ENCODE measurements at places on chromosomes 16 and 17. TPM values are rescaled to one million over a fixed set of nuclear protein-coding genes. Genes with fewer than 3 reads are reported as not detected.
A peak's percentile ranks its signal among the peaks of the same experiment; 100 is the strongest.

The IGF2BP1 gene
- 9.4 TPM for total RNA-seq

The NPIPA7 gene
- 2.7 TPM for total RNA-seq

The SSTR5 gene
- not detected for total RNA-seq

The CD79B gene
- 3.8 TPM for total RNA-seq

The STAT5A gene
- 12.8 TPM for total RNA-seq

The ZFP1 gene
- total RNA-seq: 16.5 TPM

The RNF43 gene
- total RNA-seq: 0.04 TPM

- DNase-seq: no peak
- peaks cover 41% of the 10 kb centered on the region for H3K36me3 ChIP-seq
- H3K4me3 ChIP-seq: no peak overlapping the region
- no peak overlapping the region for H3K27ac ChIP-seq
Measured at GRCh38 chr17:19935169-19935568, 42.5 kb downstream of the AKAP10 start.

DNA sequence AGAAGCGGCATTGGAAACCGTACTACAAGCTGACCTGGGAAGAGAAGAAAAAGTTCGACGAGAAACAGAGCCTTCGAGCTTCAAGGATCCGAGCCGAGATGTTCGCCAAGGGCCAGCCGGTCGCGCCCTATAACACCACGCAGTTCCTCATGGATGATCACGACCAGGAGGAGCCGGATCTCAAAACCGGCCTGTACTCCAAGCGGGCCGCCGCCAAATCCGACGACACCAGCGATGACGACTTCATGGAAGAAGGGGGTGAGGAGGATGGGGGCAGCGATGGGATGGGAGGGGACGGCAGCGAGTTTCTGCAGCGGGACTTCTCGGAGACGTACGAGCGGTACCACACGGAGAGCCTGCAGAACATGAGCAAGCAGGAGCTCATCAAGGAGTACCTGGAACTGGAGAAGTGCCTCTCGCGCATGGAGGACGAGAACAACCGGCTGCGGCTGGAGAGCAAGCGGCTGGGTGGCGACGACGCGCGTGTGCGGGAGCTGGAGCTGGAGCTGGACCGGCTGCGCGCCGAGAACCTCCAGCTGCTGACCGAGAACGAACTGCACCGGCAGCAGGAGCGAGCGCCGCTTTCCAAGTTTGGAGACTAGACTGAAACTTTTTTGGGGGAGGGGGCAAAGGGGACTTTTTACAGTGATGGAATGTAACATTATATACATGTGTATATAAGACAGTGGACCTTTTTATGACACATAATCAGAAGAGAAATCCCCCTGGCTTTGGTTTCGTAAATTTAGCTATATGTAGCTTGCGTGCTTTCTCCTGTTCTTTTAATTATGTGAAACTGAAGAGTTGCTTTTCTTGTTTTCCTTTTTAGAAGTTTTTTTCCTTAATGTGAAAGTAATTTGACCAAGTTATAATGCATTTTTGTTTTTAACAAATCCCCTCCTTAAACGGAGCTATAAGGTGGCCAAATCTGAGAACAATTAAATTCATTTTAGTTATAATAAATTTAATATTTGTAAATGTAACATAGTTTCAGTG is 1.7 kb downstream of the HEXIM1 start:
- H3K4me3 ChIP-seq: peak overlapping the region; percentile 90
- peak overlapping the region; percentile 97 for H3K27ac ChIP-seq
- peaks cover 29% of the 10 kb centered on the region for H3K4me1 ChIP-seq
- no peaks in the 10 kb centered on the region for H3K27me3 ChIP-seq

GRCh38 chr17:13562271-13562800 is 39.4 kb downstream of the HS3ST3A1 start:
- no peaks in the 10 kb centered on the region for H3K36me3 ChIP-seq
- no peak overlapping the region for H3K4me3 ChIP-seq
- H3K27me3 ChIP-seq: no peaks in the 10 kb centered on the region

GRCh38 chr16:85523602-85524364 is 89.3 kb upstream of the GSE1 start:
- no peak overlapping the region for H3K4me3 ChIP-seq
- DNase-seq: no peak
- H3K4me1 ChIP-seq: peaks cover 63% of the 10 kb centered on the region
- H3K27me3 ChIP-seq: no peaks in the 10 kb centered on the region

DNA sequence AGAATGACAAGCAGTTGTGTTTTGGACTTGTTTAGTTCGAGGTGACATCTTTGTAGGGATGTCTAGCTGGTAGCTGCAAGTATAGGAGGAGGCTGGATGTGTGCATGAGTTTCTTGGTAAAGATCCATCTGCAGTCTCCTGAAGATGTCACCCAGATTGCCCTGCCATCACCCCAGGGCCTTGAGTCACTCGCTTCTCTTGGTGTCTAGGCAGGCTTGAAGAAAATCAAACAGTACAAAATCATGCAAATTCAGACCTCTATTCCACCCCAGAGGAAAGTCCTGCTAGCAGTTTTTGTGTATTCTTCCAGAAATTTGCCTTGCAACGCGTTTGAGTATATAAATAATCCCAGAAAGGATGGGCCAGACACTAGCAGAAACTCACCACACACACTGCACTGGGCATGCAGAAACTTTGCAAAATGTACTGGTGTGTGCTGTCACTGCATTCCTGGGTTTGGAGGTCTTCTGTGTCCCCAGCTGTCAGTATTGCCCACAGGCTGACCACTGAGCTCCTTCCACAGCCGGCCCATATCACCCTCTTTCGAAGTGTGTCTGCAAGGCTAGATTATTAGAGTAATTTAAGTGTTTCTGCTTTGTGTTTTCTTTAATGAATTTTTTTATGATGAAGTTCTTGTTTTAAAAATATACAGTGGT is 51.5 kb downstream of the TENT4B start:
- no peak overlapping the region for H3K4me3 ChIP-seq
- no peaks in the 10 kb centered on the region for H3K27me3 ChIP-seq
- H3K27ac ChIP-seq: no peak overlapping the region

- peak overlapping the region; percentile 86 for H3K27ac ChIP-seq
- peaks cover 10% of the 10 kb centered on the region for H3K36me3 ChIP-seq
- no peak overlapping the region for H3K4me3 ChIP-seq
- DNase-seq: peak; percentile 82
- peaks cover 83% of the 10 kb centered on the region for H3K4me1 ChIP-seq
- H3K27me3 ChIP-seq: no peaks in the 10 kb centered on the region
Measured at GRCh38 chr16:70433458-70434103, 5.3 kb downstream of the ST3GAL2 start.

DNA sequence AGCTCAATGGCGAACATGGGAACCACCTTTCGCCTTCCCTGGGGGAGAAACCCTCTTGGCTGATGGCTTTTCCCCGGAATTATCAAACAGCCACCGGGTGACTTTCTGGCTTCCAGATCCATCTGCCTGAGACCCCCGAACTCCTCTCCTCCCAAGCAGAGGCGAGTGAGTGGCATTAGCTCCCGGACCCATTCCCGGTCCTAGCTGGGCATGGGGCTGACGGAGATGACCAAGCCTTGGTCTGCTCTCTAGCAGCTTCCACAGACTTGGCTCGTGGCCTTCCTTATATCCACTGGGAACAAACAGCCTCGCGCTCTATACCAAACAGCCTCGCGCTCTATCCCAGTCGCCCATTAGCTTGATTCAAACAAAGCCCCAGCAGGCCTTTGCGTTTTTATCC is 62.4 kb downstream of the CCDC182 start:
- H3K36me3 ChIP-seq: no peaks in the 10 kb centered on the region
- H3K4me3 ChIP-seq: no peak overlapping the region
- DNase-seq: no peak

GRCh38 chr17:78300962-78301820 is 58.7 kb downstream of the SOCS3 start:
- no peak overlapping the region for H3K4me3 ChIP-seq
- H3K27me3 ChIP-seq: no peaks in the 10 kb centered on the region
- H3K4me1 ChIP-seq: peaks cover 22% of the 10 kb centered on the region
- DNase-seq: no peak
- no peak overlapping the region for H3K27ac ChIP-seq

GRCh38 chr16:77963185-77964044 is 58.9 kb upstream of the CLEC3A start:
- peaks cover 8% of the 10 kb centered on the region for H3K27me3 ChIP-seq
- H3K36me3 ChIP-seq: no peaks in the 10 kb centered on the region
- H3K27ac ChIP-seq: no peak overlapping the region
- H3K4me3 ChIP-seq: no peak overlapping the region
- H3K4me1 ChIP-seq: peaks cover 6% of the 10 kb centered on the region
- peak; percentile 31 for DNase-seq

DNA sequence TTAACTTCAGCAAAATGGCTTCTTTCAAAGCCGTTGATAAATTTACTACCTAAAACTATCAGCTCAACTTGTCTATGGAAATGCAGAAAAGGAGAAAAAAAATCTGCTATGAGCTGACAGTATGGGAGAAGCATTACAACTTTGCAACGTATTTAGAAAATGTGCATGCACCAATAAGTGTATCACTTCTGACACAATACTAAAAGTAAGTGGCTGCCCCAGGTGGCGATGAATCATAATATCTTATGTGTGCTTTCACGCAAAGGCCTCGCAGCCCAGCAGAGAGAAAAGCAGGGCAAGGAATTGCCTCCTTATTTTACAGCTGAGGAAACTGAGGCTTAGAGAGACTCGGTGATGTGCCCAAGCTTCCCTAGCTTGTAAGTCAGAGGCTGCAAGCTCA is 101.8 kb downstream of the SALL1 start:
- no peaks in the 10 kb centered on the region for H3K4me1 ChIP-seq
- H3K36me3 ChIP-seq: no peaks in the 10 kb centered on the region
- no peak for DNase-seq
- H3K4me3 ChIP-seq: no peak overlapping the region

- H3K4me1 ChIP-seq: no peaks in the 10 kb centered on the region
- H3K27ac ChIP-seq: no peak overlapping the region
- no peak for DNase-seq
Measured at GRCh38 chr17:30224419-30224960, 11.0 kb downstream of the SLC6A4 start.

DNA sequence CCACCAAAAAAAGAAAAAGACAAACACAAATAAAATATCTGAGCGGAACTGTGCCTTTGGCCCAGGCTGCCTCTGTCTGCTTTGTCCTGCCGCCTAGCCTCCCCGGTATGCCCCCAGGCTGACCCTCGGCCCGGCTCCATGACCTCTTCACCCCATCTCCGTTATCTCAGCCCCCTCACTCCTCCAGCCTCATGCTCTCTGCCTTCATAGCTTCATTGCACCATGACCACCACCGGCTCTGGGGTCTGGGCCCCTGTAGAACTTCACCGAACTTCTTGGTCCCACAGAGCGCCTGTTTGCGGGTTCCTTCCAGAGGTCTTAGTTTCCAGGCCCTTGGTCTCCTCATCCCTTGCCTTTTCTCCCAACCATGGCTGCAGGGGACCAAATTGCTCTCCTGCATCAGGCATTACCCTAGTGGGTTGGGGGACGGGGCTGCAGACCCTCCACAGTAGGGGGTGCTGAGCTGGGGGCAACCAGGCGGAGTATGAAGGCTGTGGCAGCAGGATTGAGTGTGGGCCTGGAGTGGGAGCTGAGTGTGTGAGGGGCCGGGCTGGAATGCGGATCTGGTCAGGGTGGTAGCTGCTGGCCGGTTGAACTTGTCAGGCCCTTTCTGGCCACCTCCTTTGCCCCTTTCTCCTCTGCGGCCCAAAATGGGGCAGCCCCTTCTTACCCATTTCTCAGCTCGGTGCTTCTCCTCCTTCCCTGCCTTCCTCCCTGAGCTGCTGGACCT is 6.9 kb downstream of the HIRIP3 start:
- H3K4me1 ChIP-seq: no peaks in the 10 kb centered on the region
- no peak for DNase-seq
- no peak overlapping the region for H3K4me3 ChIP-seq
- H3K36me3 ChIP-seq: peaks cover 98% of the 10 kb centered on the region
- H3K27me3 ChIP-seq: no peaks in the 10 kb centered on the region

GRCh38 chr17:70072546-70073309 is 2.3 kb upstream of the KCNJ16 start:
- H3K4me1 ChIP-seq: no peaks in the 10 kb centered on the region
- H3K4me3 ChIP-seq: no peak overlapping the region
- no peak overlapping the region for H3K27ac ChIP-seq
- no peaks in the 10 kb centered on the region for H3K36me3 ChIP-seq
- peak; percentile 60 for DNase-seq

DNA sequence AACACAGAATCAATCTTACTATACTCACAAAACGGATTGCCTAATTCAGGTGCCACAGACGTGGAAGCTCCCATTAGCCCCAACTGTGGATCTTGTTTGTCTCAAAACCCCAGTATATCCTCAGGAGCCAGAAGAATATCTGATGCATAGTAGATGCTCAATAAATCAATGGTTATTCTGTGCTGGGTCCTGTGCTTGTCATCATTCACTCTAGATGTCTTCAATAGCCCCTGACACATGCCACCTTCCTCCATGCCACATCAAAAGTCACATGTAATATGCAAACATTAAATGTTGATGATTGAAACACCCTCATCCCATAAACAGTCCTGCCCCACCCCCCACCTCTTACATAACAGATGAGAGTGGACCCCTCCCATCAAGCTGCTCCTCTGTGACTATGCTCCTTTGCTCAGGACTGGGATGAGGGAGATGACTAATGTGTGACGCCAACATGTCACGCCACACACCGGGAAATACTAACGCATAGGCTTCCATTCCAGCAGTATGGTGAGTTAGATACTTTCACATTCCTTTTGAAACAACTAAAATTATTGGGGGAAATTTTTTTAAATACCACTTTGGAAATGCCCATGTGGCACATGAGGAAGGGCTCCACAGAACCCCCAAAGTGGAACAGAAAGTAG is 267.6 kb upstream of the SDK2 start:
- no peak overlapping the region for H3K27ac ChIP-seq
- DNase-seq: no peak
- no peak overlapping the region for H3K4me3 ChIP-seq
- H3K36me3 ChIP-seq: no peaks in the 10 kb centered on the region
- H3K4me1 ChIP-seq: no peaks in the 10 kb centered on the region
- H3K27me3 ChIP-seq: peaks cover 28% of the 10 kb centered on the region
